ENCODE measurements at places on chromosomes 1 and 21.

DNA sequence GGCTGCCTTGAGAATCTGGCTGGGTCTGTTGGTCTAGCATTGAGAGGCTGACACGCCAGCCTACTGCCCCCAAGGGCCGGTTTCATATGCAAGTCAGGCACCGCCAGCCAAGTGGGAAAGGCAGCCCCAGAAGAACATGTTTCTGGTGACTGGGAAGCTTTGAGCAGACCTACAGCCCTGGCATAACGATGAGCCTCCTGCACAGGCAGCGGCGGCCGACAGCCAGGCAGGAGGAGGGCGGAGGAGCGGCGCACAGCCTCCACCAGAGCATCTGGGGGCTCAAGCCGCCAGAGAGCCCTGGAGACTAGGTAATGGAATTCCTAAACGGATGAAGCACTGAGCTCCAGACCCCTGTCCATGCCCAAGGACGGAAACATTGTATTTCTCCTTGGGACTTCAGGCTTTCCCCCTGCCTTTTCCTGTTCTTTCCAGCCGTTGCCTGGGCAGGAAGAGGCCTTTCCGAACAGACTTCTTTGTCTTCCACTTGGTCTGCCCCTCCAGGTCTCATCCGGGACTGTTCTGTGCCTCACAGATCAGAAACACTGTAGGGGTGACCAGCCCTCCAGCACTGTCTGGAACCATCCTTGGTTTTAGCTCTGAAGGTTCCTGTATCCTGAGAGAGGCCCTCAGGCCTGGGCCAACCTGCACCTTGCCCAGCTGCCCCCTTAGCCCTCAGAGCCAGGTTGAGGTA is 59.5 kb downstream of the IRF2BP2 start:
- DNase-seq = no peak
- H3K27ac ChIP-seq = no peak overlapping the region
- no peaks in the 10 kb centered on the region for H3K27me3 ChIP-seq
- no peaks in the 10 kb centered on the region for H3K36me3 ChIP-seq

GRCh38 chr1:162166917-162167615 is 97.6 kb downstream of the NOS1AP start:
- H3K27me3 ChIP-seq = no peaks in the 10 kb centered on the region
- DNase-seq = no peak
- peaks cover 13% of the 10 kb centered on the region for H3K4me1 ChIP-seq
- H3K36me3 ChIP-seq = no peaks in the 10 kb centered on the region
- no peak overlapping the region for H3K27ac ChIP-seq

GRCh38 chr1:151501474-151501873 is 9.7 kb upstream of the CGN start:
- no peak overlapping the region for H3K4me3 ChIP-seq
- H3K27ac ChIP-seq = no peak overlapping the region
- H3K36me3 ChIP-seq = no peaks in the 10 kb centered on the region
- no peaks in the 10 kb centered on the region for H3K27me3 ChIP-seq

DNA sequence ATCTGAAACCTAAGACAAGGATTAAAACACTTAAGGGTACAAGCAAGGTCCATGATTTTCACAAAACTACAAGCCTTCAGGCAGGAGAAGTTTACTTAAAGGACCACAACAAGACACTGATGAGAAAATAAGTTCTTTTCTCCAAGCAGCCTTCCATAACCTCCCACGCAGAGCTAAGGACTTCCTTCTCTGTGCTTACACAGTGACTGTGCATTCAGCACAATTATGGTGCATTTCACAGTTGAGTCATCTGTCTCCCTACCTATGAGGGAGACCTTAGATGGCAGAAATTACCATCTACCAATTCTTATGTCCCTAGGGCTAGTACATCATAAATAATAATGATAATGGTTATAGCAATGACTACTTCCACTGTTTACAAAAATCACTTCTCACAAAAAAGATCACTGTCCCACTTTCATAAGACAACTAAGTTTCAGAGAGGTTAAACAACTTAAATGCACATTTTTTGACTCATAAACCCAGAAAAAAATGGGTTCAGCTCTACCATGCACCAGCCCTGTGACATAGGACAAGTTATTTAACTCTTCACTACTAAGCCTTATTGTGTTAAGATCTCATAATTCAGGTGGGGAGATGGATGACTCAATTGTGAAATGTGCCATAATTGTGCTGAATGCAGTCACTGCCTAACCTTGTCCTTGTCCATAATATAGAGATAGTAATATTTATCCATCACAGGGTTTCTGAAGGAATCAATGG is 45.3 kb downstream of the TARBP1 start:
- no peak overlapping the region for H3K27ac ChIP-seq
- H3K36me3 ChIP-seq = no peaks in the 10 kb centered on the region
- no peaks in the 10 kb centered on the region for H3K4me1 ChIP-seq
- no peak for DNase-seq
- H3K4me3 ChIP-seq = no peak overlapping the region

GRCh38 chr1:184036517-184036949 is 995 bp downstream of the COLGALT2 start:
- no peaks in the 10 kb centered on the region for H3K36me3 ChIP-seq
- peak; percentile 81 for DNase-seq
- no peaks in the 10 kb centered on the region for H3K4me1 ChIP-seq
- H3K27ac ChIP-seq = no peak overlapping the region

- no peak for DNase-seq
- H3K36me3 ChIP-seq = no peaks in the 10 kb centered on the region
- H3K4me3 ChIP-seq = no peak overlapping the region
- H3K4me1 ChIP-seq = no peaks in the 10 kb centered on the region
- H3K27me3 ChIP-seq = no peaks in the 10 kb centered on the region
Observed at GRCh38 chr1:47951026-47951425, 46.2 kb downstream of the TRABD2B start.

DNA sequence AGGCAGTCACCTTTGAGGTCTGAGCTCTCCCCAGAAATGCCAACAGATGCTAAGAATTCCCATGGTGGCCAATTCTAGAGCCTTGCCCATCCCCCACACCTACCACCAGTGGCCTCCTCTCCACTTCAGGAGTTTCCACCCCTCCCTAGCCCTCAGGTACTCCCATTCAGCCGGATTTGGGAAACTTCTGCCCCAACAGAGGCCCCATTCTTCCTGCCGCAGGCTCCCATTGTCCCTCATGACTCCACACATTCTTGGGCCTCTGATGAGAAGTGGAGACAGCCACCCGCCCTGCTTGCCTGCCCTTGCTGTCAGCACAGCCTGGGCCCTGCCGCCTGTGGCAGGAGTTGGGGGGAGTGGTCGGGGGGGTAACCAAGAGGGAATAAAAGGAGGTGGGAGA is 4.6 kb downstream of the BLACAT1 start:
- H3K27ac ChIP-seq = peak overlapping the region; percentile 49
- 0 out of 2 replicates have a peak, but pooled peaks cover 3% of the 10 kb centered on the region for H3K36me3 ChIP-seq
- 0 out of 2 replicates have a peak, but pooled peaks cover 5% of the 10 kb centered on the region for H3K27me3 ChIP-seq

GRCh38 chr1:175936736-175937135 is 193.3 kb upstream of the TNR start:
- H3K27me3 ChIP-seq = no peaks in the 10 kb centered on the region
- H3K36me3 ChIP-seq = no peaks in the 10 kb centered on the region
- no peak overlapping the region for H3K27ac ChIP-seq
- DNase-seq = no peak
- H3K4me1 ChIP-seq = 0 out of 2 replicates have a peak, but pooled peaks cover 2% of the 10 kb centered on the region

- DNase-seq = no peak
- H3K4me1 ChIP-seq = no peaks in the 10 kb centered on the region
- H3K36me3 ChIP-seq = no peaks in the 10 kb centered on the region
- no peaks in the 10 kb centered on the region for H3K27me3 ChIP-seq
- H3K4me3 ChIP-seq = no peak overlapping the region
- no peak overlapping the region for H3K27ac ChIP-seq
Observed at GRCh38 chr1:218702775-218703174, 357.6 kb downstream of the TGFB2 start.

DNA sequence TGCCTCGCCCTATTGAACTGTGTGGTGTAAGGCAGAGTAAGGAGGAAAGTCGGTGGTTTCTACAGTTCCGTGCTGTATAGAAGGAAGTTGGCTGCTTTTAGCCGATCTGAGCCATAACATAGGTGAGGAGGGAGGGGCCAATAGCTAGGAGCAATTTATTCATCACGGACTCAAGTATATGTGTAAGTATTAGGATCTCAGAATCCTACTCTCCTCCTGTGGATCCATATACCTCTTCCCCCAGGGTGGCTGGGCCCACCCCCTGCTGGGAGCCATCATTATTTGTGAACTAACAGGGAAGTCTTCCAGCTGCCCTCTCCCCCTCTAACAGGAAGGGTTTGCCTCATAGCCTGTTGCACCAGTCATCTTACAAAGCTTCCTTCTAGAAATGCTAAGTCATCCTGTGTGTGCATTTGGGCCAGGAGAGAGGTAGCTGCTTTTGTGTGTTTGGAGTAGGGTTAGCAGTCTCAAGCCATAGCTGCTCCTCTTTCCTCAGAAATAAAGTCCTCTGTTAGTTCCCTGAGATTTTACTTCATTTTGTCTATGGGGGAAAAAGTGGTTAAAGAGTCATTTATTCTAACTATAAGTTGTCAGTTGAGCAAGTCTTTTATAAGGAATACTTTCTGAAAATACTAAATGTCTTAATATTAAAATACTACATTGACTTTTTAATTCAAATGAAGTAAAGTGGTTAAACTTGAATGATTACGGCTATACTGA is 14.9 kb upstream of the CENPS start:
- H3K27ac ChIP-seq = no peak overlapping the region
- DNase-seq = no peak
- peaks cover 78% of the 10 kb centered on the region for H3K36me3 ChIP-seq
- no peaks in the 10 kb centered on the region for H3K27me3 ChIP-seq
- no peak overlapping the region for H3K4me3 ChIP-seq

DNA sequence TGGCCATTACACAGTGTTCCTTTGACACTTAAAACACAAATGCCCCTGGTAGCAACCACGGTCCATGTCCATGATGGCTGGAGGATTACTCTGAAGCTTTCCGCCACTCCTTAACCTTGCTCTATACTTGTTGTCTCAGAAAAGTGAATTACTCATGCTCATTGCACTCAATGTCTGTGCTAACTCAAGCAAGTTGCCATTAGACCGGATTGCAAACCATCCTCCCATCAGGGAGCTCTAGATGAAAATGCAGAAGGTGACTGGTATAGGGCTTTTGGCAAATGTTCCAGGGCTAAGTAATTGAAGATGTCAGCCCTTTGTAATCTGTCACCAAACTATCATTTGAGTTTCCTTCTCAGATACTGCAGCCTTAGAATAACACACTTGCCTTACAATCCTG is 1288.3 kb upstream of the B3GALT2 start:
- no peak for DNase-seq
- H3K27me3 ChIP-seq = no peaks in the 10 kb centered on the region
- H3K36me3 ChIP-seq = no peaks in the 10 kb centered on the region
- H3K4me3 ChIP-seq = no peak overlapping the region

- no peak overlapping the region for H3K27ac ChIP-seq
- no peaks in the 10 kb centered on the region for H3K4me1 ChIP-seq
- no peak for DNase-seq
- H3K27me3 ChIP-seq = no peaks in the 10 kb centered on the region
- H3K36me3 ChIP-seq = peaks cover 5% of the 10 kb centered on the region
- no peak overlapping the region for H3K4me3 ChIP-seq
Observed at GRCh38 chr21:46211786-46212720, 16.5 kb downstream of the LSS start.

Data from H1 (cell line).